Neural crest cell (in vitro differentiated cells): ENCODE measurements at places on chromosomes 5 and 9.

DNA sequence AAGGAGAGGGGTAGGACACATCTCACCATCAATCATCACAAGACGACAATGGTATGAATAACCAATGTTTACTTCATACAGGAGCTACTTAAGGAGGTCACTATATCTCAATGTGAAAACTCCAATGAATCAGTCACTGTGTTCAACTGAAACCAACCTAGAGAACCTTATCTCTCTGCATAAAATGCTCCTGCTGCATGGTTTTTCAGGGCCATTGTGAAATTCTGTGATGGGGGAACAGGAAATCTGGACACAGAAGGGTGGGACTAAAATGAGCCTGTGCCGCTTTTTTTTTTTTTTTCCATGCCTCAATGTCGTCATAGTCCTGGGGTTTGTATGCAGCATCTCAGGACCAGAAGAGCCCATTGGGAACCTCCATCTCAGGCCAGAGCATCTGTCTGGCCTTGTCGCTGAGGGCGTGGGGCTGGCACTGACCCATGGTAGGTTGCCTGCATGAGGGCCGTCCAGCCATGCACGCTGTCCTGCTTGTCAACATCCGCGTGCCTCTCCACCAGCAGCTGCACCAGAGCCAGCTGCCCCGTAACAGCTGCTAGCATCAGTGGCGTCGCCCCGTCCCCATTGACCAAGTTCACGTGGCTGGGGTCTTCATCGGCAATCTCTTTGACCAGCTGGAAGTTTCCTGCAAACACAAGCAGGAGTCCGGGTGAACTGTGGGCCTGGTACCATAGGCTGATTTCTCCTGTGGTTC, 12.7 kb downstream of the ANKS6 start:
- no peak for DNase-seq

DNA sequence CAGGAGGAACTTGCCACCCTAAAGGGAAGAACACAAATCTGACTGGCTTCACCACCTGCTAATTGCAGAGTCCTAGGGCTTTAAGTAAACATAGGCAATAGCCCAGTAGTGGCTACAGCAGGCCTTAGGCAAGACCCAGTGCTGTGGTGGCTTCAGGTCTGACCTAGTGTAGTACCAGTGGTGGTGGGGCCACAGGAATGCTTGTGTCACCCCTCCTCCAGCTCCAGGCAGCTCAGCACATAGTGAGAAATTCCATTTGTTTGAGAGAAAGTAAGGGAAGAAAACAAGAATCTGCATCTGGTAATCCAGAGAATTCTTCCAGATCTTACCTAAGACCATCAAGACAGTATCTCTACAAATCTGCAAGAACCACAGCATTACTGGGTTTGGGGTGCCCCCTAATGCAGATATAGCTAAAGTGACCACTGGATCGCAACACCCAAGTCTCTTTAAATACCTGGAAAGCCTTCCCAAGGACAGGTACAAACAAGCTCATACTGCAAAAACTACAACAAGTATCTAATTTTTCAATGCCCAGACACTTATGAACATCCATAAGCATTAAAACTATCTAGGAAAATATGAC, 102.6 kb upstream of the TRPM3 start:
- DNase-seq, result no peak

GRCh38 chr5:32285510-32286138, 27.1 kb downstream of the MTMR12 start:
- DNase-seq, result no peak

- no peak for DNase-seq
Measured at GRCh38 chr5:137086342-137086741, 412.8 kb downstream of the SPOCK1 start.

GRCh38 chr5:122743261-122743660, 31.6 kb upstream of the SNX2 start:
- DNase-seq, result no peak

DNA sequence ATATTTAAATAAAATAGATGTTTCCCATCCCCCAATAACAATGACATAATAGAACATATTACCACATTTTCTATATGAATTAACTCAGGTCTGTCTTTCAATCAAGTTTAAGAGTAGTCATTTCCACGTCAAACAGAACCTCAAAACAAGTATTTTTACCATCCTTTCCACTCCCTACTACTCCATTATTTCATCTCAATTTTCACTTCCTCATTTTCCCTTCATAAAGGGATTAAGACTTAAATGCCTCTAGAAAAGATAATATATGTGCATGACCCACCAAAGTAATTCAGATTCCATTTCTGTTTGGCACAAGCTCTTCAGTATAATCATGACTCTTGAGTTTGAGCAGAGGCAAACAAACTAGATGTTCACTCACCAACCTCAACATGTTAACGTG, 40.4 kb downstream of the ELOVL7 start:
- no peak for DNase-seq

DNA sequence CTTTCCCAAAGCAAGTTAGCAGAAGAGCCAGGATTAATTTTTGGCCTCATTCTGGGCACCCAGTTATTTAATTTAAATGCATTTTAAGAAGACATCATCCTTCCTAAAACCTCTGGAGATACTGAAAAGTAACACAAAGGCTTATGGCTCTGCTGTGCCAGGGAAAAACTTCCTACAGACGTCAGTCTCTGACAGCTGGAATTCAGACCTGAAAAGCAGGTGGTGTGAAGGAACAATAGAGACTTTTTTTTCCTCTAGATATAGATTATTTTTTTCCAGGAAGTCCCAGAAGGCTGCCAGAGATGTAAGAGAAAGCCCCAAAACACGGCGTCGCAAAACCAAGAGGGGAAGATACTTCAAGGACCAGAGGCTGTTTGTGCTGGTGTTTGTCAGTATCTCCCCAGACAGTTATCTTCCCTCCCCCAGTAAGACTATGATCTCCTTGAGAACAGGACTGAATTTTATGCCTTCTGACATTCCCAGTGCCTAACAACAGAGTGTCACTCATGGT, 88.7 kb upstream of the RASEF start:
- no peak for DNase-seq

DNA sequence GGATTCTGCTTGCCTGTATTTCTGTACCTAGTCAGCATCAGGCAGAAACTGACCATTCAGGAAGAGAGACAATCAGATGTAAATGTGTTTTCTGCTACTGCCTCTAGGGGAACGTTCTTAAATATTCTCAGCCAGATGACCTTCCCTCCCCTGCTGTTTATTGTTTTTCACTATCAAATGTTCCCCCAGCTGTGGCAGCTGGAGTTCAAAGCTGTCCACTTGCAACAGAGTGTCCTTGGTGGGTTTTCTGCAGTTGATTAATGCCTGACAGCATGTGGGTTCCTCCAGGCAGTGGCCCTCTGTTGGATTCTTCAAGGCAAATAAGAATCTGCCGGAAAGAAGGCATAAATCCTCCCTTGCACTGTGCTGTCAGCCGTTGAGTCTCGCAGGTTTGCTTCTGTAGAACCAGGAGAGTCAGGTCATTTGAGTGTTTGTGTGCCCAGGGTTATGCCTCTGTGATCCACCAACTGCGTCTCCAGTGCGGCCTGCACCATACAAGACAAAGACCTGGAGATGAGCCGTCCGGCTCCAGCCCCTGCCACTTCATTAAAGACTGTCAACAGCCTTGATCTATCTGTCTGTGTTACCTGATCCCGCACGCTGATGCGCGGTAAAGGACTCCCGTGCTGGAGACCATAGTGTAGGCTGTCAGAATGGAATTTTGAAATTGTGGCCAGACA, 203.4 kb downstream of the GADD45G start:
- no peak for DNase-seq

GRCh38 chr9:110659891-110660541, 8.6 kb upstream of the MUSK start:
- DNase-seq, result no peak

DNA sequence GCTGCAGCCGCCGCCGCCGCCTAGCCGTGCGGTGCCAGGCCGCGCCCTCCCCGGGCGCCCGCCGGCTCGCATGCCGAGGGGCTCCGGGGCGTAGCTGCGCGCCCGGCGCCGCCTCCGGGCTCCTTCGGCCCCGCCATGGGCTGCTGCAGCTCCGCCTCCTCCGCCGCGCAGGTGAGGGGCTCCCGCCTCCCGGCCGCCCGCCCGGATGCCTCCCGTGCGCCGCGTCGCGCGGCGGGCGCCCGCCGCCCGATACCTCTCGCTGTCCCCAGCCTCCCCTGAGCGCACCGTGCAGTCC, 230 bp downstream of the SLC44A1 start:
- DNase-seq, result no peak

- DNase-seq, result no peak
Measured at GRCh38 chr5:149486726-149487635, 64.3 kb downstream of the CSNK1A1 start.

DNA sequence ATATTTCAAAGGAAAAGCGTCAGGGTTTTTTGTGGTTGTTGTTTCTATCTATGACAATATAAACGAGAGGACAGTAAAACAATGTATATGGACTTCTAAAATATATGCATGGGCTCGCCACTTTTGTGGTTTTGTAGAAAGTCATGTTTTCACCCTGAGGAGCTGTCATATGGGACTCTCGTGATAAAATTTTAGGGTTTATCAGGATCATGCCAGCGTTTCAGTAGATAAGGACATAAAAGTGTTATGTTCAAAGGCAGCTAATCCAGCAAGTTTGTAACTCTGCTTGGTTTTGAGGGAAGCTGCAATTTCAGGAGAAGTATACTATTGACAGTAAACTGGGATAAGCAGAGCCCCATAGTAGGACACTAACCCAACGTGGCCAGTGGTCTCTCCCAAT, 120.3 kb downstream of the CDC42SE2 start:
- DNase-seq, result no peak

GRCh38 chr5:140556438-140556837, 835 bp downstream of the SRA1 start:
- no peak for DNase-seq

- DNase-seq, result no peak
Measured at GRCh38 chr9:126886897-126887296, 26.5 kb downstream of the ZBTB34 start.

DNA sequence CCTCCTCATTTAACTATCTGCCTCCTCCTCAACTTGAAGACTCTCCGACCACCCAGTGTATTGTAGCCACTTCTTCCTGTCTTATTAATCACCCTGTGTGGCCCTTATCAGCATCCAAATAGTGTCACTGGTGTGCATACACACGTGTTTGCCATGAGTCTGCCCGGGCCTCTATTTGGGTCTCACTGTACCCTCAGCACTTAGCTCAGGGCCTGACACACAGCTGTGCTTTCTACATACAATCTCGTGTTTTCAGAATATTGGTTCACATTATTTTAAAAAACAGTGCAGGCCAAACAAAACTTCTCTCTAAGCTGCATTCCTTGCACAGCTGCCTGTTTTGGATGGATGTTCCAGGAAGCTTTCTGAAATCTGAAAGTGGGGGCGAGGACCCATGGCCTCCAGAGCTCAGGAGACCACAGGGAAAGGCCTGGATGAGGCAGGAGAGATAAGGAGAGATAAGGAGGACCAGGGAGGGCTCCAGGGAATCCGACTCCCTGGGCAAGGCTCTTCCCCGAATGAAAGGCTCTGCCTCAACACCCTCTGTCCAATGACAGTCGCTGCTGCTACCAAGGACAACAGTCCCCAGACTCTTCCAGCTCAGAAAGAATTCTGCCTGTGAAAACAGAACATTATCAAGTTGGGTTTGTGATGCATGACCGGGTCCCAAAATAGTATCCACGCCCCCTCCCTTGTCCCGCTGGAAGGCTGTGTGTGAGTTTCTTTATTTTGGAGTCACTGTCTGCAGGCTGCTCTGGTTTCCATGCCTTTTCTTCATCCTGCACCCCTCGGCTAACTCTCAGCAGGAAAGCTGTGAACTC, 255.6 kb downstream of the NSG2 start:
- DNase-seq, result no peak

- DNase-seq, result no peak
Measured at GRCh38 chr5:17401470-17402288, 96.4 kb upstream of the TAF11L2 start.

DNA sequence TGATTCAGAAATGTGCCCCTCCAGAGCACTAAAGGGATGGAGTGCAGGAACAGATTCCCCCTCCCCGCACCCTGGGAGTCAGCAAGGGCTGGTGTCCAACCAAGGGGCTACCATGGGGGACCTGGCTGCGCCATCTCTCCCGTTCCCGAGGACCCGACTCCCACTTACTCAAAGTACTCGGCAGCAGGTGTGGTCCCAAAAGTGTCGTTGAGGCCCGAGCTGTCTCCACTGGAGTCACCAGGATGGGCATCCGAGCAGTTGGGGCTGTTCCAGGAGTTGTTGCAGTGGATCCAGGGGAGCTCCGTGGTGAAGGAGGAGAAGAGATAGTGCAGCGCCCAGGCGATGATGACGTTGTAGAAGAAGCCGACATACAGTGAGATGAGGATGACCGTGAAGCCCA, 12.9 kb downstream of the SLC6A3 start:
- DNase-seq, result no peak

- DNase-seq, result no peak
Measured at GRCh38 chr5:65971643-65972042, 45.3 kb downstream of the ERBIN start.

DNA sequence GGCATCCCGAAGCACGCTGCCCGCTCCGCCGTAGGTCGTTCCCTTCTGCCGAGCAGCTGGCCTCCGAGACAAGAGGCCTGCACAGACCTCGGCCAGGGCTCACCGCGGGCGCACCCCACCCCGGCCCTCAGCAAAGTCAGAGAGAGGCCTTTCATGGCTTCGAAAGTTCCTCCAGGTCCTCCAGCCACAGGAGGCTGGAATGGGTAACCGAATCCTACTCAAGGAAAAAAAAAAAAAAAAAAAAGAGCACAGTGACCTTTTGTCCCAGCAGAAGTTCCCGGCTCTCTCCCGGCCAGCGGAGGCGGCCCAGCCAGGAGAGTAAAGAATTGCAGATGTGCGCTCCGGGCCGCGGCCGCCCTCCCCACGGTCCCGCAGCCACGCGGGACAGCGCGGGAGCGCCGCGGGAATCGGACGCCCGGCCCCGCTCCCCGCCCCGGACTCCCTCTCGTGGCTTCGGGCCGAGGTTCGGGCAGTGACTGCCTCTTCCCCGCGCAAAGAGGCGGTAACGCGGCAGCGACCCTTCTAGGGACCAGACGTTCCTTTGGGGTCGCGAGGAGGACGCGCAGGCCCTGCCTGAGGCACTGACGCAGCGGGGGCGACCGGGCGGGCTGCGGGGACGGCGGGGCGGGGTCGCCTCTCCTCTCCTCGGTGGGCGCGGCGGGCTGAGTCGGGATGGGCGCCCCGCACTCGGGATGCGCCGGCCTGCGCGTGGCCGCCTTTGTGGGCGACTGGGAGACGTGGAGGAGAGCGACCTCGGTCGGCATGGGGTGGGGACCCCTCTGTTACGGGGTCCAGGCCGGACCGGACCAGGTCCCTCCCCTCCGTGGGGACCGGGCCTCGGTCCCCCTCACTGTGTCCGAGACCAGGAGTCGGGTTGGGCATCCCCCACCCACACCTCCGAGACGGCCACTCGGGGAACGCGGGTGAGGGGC, 754 bp downstream of the GFPT2 start:
- DNase-seq, result peak; percentile 35

GRCh38 chr5:10726179-10726912, 34.7 kb downstream of the DAP start:
- DNase-seq, result no peak

DNA sequence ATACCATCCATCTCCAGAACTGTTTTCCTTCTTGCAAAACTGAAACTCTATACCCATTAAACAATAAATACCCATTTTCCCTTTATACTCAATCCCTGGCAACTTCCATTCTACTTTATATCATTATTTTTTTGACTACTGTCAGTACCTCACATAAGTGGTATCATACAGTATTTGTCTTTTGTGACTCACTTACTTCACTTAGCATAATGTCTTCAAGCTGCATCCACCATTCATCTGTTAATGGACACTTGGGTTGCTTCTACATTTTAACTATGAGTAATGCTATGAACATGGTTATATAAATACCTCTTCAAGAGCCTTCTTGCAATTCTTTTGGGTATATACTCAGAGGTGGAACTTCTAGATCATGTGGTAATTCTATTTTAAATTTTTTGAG, 11.6 kb upstream of the TYRP1 start:
- DNase-seq, result no peak

- DNase-seq, result no peak
Measured at GRCh38 chr9:8492679-8493078, 693.1 kb upstream of the DMAC1 start.
